ENCODE measurements at places on chromosomes 1 and 21.

GRCh38 chr1:54428837-54429518 is 22.8 kb upstream of the SSBP3 start:
- no peak for DNase-seq

- peak; percentile 92 for DNase-seq
Measured at GRCh38 chr1:2545754-2546514, 10.2 kb upstream of the TNFRSF14 start.

GRCh38 chr1:231666220-231666936 is 39.8 kb downstream of the DISC1 start:
- DNase-seq = no peak

- DNase-seq = no peak
Measured at GRCh38 chr1:34695580-34695979, 59.3 kb upstream of the GJB5 start.

- DNase-seq = no peak
Measured at GRCh38 chr1:234529095-234529949, 50.3 kb upstream of the TARBP1 start.

GRCh38 chr1:3697810-3698209 is 45.5 kb downstream of the TP73 start:
- no peak for DNase-seq

GRCh38 chr1:67211589-67212563 is 45.6 kb downstream of the IL23R start:
- DNase-seq = peak; percentile 11

DNA sequence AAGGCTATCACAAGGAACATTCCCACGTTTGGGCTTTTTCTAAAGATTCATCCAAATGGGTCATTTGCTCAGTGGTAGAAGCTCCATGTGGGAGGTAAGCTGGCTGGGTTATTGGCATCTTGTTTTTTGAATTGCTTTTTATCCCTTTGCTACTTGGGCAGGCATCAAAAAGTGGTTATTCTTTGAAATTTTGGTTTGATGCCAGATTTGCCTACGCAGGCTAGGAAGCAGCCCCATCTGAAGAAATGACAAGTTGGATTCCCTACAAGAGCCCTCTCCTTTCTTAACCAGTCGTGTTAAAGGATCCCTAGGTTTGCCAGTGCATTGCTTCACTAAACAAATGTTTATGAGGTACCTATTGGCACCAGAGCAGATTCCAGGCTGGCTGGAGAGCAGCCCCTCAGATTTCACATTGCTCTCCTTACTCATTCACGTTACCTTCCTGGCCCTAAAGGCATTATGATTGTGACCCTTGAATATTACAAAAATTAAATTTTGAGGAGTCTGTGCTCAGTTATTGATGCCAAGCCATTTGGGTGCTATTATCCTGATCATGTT is 38.8 kb downstream of the ARID1A start:
- DNase-seq = no peak

DNA sequence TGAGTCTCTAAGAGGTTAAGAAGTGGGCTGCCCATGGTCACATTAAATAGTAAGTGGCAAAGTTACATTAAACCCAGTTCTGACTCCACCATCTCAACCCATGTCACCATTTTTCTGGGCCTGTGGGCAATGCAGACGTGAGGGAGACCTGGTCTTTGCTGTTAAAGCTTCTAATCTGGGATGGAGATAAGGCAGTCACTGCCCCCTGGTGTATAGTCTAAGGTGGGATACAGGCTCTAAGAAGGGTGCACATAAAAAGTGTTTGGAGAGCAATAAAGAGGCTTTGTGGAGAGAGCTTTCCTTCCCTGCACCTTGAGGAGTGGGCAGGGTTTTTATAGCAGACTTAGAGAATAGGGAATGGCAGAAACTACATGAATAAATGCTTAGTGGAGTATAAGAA is 141.3 kb downstream of the ROR1 start:
- no peak for DNase-seq

GRCh38 chr1:220922951-220923350 is 43.7 kb downstream of the HLX start:
- DNase-seq = peak; percentile 8

- no peak for DNase-seq
Measured at GRCh38 chr1:47579809-47580208, 142.0 kb downstream of the FOXD2 start.

- DNase-seq = peak; percentile 84
Measured at GRCh38 chr1:153790313-153790965, 15.2 kb downstream of the SLC27A3 start.

DNA sequence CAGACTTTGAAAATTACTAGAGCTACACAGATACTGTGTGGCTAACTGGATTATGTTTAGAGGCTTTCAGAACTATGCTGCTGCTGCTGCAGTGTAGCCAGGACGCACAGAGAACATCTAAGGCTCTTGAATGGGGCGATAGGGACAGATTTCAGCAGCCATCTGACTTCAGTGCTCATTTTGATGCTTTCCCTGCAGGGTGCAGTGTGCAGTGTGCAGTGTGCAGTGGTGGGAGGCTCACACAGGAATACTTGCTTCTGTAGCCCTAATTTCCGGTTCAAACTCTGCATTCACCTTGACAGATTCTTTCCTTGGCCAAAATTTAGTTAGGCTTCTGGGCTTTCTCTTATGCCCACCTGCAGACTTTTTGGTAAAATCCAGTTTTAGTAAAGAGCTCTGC is 7.7 kb downstream of the METTL18 start:
- DNase-seq = no peak

DNA sequence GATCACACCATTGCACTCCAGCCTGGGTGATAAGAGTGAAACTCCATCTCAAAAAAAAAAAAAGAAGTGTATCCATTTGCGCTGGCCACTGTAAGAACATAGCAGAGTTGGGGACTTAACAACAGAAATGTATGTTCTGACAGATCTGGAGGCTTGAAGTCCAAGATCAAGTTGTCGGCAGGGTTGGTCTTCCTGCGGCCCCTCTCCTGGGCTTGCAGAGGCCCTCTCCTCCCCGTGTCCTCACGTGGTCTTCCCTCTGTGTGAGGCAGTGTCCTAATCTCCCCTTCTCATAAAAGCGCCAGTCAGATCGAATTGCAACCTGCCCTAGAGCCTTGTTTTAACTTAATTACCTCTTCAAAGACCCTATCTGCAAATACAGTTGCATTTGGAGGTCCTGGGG is 52.6 kb downstream of the MT1HL1 start:
- DNase-seq = no peak

DNA sequence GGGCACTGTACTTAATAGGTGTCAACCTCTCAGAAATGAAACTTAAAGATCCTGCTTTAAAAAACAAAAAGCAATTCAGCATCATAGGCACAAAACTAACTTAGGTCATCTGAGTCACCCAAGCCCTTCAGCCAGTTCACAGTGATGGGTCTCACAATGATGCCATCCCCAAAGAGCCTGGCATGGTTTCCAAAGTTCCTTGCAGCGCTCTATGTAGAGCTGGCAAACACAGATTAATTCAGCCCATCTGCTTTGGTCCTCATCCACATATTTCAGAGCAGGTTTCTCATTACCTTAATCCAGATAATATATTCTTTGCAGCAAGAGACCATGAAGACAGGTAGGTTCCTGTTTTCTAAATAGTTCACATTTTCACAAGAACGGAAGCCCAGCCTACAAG is 14.6 kb upstream of the PLA2G2C start:
- DNase-seq = no peak

- DNase-seq = no peak
Measured at GRCh38 chr1:110617589-110617988, 11.4 kb upstream of the KCNA2 start.

DNA sequence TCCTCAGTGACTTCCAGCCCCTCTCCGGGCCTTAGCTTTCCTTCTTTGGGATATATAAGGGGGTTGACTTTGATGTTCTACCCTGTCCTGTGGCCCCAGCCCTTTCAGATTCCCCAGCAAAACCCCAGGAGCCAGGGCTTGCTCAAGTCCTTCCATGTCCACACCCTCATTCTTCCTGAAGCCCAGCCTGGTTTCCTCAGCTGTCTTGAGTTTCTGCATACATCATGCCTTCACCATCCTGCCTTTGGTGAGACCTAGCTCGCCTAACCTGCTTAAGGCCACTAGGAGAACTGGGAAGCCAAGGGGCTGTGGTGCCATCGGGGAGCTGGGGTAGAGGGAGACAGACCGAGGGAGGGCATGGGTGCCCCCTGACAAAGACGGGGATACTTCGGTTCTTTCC is 17.2 kb upstream of the PEF1 start:
- DNase-seq = no peak

DNA sequence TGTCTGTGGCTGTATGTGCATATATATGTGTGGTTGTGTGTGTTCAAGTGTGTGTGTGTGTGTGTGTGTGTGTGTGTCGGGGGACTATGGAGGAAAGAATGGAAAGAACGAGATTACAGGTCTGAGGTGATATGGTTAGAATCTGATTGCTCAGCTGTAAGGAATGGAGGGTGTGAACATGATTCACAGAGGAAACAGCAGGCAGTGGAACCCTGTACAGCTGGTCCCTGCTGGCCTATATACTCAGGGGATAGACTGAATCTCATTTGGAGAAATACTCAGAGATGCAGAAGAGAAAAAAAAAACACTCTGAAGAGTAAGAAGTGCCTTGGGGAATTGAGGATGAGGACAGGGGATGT is 180.1 kb upstream of the ESRRG start:
- no peak for DNase-seq

DNA sequence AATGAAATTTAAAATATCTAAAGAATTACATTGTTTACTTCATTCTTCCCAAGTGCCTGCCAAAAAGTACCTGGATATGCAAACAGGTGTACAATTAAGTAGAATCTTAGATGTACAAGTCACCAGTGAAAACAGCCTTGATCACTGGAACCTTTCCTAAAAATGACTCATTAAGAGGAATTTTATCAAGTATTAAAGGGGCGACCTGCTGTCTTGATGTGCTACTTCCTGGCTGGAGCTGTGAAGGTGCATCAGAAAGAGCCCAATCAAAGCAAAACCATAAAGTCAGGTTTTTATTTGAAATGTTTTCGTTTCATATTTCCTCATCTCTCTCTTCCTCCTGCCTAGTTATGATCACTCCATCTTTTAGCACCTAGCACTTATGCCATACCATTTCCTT is 33.4 kb downstream of the IFI44 start:
- no peak for DNase-seq

GRCh38 chr1:38376577-38376976 is 330.0 kb upstream of the POU3F1 start:
- no peak for DNase-seq

DNA sequence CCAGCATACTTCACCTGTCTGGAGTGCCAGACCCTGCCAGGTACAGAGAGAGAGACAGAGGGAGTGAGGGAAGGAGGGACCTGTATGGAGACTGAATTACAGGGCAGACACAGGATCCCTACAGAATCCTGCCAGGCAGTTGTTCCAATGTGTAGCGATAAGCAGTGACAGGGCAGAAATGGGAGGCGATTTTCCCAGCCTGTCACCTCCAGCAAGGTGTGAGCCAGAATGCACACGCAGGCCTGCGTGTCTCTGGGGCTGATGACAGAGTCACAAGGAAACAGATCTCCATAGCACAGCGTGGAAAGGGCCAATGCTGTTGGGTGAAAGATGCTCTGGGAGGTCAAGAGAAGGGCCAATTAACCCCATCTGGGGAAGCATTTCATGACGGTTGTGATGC is 111.3 kb downstream of the HIVEP3 start:
- DNase-seq = no peak

DNA sequence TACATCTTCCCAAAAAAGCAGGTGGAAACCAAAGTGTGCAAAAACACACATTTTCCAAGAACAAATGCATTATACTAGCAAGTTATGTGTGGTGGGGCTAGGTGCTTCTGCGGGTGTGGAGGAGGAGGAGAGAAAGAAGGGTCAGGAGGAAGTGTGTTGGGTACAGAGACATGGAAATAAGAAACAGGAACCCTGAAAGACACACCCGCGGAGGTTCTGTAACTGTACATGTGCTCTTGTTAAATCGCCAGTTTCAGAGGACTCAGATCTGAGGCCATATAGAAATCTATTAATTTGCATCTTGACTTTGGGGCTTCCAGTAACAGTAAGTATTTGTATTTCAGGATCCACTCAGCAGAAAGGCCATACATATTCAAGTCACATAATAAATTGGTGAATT is 30.9 kb downstream of the ERG start:
- DNase-seq = no peak

GRCh38 chr1:218917656-218918055 is 256.0 kb upstream of the LYPLAL1 start:
- DNase-seq = no peak

- no peak for DNase-seq
Measured at GRCh38 chr1:47182676-47183235, 7.1 kb downstream of the PDZK1IP1 start.
